Bladder microvascular endothelial cell (primary cell): ENCODE measurements at places on chromosomes 11 and 22. TPM values are rescaled to one million over a fixed set of nuclear protein-coding genes. Genes with fewer than 3 reads are reported as not detected.

The BCO2 gene
- 0.65 and 1.9 TPM in 2 replicates for total RNA-seq

The MRGPRE gene
- total RNA-seq, result not detected in 2 replicates

The BBOX1 gene
- not detected in 2 replicates for total RNA-seq

The LDHAL6A gene
- not detected in 2 replicates for total RNA-seq

The UBQLNL gene
- not detected in 2 replicates for total RNA-seq

The RFPL2 gene
- total RNA-seq, result not detected in 2 replicates

The CCDC15 gene
- total RNA-seq, result 1.3 and 3.8 TPM in 2 replicates

The DEFB131B gene
- not detected in 2 replicates for total RNA-seq

The CYP2D6 gene
- 0.16 and 0.50 TPM in 2 replicates for total RNA-seq

The EIF1AD gene
- 24.6 and 46.3 TPM in 2 replicates for total RNA-seq
